Stimulated activated CD8-positive, alpha-beta memory T cell treated with anti-CD3 and anti-CD28 coated beads, Interleukin-4, amount 100 ng/mL, for 1 hour (primary cell): ENCODE measurements at places on chromosomes 13 and 19.

DNA sequence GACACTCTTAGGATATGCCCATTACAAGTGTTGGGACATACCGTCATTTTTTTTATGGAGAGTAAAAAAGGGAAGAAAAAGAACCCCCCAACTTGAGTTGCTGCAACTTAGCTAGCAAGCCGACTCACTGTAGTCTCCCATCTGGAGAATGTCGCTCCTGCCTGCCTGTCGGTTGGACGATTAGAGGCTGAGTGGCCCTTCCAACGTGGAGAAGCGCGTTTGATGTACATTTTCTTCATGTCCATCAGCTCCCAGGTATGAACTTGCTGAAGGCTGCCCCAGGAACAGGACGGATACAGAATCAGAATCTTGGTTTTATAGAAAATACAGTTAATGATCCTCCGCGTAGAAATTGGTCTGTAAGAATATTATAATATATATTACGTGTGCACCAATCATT is 189.0 kb upstream of the SOX1 start:
- no peak for DNase-seq

DNA sequence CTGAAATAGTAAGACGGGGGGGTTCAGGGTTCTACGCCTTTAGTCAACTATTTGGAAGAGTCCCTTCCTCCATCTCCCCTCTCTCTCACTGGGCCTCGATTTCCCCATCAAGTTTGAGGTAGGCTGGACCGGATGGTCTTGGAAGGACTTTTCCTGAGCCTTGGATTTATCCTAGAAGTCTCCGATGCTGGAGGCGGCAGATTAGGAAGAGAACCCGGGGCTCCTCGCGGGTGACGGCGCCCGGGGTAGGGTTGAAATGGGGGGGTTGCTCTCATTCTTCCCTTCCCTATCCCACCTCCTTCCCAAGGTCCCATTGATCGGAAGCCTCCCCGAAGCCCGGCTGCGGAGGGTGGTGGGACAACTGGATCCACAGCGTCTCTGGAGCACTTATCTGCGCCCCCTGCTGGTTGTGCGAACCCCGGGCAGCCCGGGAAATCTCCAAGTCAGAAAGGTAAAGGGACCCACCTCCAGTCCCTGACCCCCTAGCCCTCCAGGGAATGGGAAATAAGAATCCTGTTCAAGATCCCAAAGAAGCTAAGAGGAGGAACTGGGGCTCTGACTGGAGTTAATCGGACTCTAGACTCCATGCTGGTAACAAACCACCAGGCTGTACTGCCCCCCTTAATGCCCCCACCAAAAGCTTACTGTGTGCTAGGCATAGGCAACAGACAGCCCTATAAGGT is 781 bp downstream of the QPCTL start:
- peak; percentile 65 for DNase-seq

DNA sequence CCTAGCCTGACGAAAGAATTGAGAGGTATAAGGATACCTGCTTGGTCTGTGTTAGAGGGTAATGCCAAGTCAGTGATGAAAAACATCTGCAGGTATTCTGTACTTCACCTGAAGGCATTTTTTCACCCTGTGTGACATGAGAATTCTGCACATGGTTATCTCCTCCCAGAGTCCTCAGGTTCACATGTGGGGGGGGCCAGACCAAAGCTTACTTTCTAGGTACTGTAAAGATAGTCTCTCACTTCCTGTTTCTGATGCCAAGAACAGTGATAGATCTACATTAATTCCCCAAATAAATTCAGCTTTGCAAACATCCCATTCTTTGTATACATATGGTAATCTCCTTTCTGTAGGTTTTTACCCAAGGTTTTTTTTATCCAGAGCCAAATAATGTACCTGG is 53.4 kb downstream of the GPC6 start:
- no peak for DNase-seq

- no peak for DNase-seq
These were observed 199.0 kb downstream of the NUFIP1 start for GRCh38 chr13:44790289-44790688.

DNA sequence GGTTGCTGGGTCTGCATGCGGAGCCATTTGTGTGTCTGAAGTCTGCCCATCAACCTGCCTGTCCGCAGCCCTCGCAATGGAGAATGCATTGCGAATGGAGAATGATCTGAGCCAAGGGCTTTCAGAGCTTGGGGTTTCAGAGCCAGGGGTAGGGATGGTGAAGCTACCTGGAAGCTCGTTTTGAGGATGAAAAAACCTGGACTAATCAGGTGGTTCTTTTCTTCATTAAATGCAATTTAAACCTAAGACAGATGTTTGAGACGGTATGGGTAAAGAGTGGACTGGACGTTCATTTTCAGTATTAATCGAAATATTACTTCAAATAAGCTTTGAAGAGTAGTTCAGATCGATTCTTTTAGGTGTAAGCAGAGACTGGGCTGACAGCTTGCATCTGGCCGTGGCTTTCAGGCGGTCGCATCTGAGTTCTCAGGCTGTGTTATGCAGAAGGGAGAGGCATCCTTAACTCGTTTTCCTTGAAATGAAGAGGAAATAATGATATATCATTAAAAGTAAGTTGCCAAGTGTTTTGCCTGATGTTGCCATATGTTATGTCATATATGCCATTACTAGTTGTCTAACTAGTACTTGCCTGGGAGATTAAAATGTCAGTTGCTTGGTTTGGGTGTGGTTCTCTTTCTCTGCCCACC is 801 bp downstream of the MCF2L start:
- DNase-seq = no peak

GRCh38 chr19:42111384-42111783 is 20.9 kb downstream of the POU2F2 start:
- no peak for DNase-seq

DNA sequence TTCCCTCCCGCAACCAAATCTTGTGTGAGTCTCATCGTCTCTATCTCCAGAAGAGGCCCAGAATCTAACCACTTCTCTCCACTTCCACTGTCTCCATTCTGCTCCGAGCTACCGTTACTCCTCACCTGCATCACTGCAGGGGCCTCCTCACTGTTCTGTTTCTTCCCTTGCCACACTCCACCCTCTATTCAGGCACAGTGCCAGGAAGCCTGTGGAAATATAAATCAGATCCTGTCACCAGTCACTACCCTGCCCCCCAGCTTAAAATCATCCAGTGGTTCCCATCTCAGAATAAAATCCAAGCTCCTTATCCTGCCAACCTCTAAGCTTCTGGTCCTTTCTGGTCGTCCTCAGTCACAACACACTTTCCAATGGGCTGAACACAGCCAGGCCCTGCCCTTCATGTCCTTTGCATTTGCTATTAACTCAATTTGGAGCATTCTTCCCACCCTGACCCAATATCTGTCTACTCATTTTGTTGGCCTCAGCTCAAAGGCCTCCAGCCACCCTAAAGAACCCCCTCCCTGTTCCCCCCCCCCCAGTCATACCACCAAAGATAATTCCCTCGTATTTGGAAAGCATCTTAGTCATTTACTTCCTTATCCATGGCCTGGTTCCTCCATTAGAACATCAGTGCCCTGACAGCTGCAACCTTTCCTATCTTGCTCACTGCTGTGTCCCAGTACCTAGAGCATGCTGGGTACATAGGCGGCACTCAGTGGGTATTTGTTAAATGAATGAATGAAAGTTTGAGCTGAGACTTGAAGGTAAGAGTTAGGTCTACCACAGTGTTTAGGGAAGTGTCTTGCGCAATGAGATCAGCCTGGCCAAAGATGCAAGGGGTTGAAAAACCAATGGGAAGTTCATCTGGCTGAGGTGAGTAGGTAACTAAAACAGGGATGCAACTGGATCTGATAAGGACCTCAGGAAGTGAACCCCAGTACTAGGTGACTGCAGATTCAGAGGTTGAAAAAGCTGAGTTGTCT is 24.4 kb downstream of the ZNF175 start:
- no peak for DNase-seq

DNA sequence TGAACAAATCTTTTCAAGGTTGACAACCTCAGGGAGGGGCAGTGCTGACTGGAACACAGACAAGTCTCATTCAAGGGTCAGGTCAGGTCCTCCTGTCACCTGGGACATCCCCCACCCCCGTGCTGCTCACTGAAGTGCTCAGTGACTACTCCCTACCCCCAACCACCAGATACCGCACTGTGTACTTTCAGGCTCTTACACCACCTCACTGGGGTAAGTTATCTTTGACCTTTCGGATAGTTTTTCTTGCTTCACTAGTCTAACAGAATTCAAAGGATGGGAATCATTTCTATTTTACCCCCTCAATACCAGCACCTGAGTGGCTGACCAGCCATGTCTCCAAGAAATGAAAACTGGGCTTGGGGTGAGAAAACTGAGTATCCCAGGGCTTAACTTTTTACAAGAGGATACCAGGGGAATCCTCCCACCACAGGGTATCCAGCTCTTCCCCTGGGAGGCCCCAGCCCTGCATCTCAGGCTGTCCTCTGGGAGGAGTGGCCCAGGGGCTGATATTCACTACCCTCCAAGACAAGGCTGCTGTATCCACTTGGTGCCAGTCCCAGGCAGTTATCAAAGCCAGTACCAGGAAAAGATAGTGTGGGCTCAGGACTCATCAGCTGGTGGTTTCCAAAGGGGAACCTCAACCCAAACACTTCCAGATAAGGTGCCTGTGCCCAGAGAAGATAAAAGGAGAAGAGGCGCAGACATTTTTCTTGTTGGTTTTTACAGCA is 2.1 kb downstream of the ZNF563 start:
- no peak for DNase-seq

GRCh38 chr13:80012251-80012650 is 328.7 kb downstream of the SPRY2 start:
- DNase-seq = no peak

GRCh38 chr13:96816874-96817273 is 177.4 kb downstream of the OXGR1 start:
- no peak for DNase-seq

DNA sequence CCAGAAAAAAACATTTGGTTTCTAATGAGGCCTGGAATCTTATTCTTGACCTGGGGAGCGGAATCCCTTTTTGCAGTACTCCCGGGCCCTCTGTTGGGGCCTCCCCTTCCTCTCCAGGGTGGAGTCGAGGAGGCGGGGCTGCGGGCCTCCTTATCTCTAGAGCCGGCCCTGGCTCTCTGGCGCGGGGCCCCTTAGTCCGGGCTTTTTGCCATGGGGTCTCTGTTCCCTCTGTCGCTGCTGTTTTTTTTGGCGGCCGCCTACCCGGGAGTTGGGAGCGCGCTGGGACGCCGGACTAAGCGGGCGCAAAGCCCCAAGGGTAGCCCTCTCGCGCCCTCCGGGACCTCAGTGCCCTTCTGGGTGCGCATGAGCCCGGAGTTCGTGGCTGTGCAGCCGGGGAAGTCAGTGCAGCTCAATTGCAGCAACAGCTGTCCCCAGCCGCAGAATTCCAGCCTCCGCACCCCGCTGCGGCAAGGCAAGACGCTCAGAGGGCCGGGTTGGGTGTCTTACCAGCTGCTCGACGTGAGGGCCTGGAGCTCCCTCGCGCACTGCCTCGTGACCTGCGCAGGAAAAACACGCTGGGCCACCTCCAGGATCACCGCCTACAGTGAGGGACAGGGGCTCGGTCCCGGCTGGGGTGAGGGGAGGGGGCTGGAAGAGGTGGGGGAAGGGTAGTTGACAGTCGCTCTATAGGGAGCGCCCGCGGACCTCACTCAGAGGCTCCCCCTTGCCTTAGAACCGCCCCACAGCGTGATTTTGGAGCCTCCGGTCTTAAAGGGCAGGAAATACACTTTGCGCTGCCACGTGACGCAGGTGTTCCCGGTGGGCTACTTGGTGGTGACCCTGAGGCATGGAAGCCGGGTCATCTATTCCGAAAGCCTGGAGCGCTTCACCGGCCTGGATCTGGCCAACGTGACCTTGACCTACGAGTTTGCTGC is at the start of gene ICAM4:
Gene ICAM4 (plus strand): TSS at position 153 of the 935 bp plus-strand sequence. CDS start 58 bp downstream, at position 211.
- no peak for DNase-seq

- DNase-seq = no peak
These were observed 441.1 kb upstream of the HTR2A start for GRCh38 chr13:47337781-47338507.
